ENCODE measurements at places on chromosomes 11 and 22.

GRCh38 chr22:49676783-49677494 is 150.7 kb downstream of the BRD1 start:
- DNase-seq: no peak

DNA sequence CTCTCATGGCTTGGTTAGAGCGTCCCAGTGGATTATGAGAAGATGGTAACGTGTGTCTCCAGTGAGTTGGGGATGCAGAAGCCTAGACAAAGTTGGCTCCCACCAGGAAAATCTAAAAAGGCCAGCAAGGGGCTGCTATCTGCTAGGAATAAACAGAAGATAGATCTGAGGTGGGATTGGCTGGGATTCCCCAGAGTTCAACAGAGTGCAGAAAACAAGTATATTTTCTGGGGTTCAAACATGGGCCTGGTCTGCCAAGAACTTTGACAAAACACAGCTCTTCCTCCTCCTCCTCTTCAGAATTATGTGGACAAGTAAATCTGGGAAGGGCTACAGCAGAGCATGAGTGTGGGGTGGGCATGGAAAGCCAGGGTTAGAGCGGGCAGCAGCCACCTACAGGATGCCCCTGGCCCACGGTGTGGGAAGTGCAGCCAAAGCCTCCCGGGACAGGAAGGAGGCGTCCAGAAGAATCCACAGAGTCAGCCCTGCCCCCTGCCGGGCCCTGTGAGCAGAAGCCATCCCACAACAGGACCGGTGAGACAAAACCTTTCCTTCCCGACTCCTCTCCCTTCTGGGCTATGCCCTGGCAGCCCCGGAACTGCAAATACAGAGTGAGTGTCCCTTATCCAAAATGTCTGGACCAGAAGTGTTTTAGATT is 67.1 kb downstream of the CD82 start:
- DNase-seq: no peak

DNA sequence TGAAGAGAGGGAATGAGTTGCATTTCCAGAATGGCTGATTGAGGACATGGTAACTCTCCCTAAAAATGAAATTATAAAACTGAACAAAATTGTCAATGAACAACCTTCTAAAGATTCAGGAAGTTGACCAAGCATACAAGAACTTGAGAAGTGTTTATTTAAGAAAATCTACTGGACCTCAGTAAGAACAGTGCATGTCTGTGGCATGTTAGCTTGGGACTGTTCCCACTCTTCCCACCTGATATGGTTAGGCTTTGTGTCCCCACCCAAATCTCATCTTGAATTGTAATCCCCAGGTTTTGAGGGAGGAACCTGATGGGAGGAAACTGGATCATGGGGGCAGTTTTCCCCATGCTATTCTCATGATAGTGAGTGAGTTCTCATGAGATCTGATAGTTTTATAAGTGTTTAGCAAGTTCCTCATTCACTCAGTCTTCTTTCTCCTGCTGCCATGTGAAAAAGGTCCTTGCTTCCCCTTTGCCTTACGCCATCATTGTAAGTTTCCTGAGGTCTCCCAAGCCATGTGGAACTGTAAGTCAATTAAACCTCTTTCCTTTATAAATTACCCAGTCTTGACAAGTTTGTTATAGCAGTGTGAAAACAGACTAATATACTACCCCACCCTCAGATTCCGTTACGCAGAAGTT is 15.4 kb downstream of the MS4A13 start:
- DNase-seq: no peak

DNA sequence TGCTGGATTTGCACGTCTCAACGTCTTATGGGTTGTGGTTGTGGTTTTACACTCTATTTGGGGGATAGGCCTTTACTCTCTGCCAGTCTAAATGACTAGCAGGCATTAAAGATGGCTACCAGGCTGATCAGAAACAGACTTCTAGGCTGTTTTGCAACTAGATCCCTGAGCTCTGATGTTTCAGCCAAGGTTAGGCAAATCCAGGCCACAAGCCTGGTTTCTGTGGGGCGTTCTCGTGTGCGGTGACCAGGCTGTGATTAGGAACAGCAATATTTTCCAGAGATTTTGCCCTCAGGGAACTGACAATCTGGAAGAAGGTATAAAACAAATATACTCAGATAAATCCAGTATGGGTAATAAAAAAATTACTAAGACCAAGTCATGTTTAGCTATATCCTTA is 502.4 kb downstream of the INSC start:
- no peak for DNase-seq

DNA sequence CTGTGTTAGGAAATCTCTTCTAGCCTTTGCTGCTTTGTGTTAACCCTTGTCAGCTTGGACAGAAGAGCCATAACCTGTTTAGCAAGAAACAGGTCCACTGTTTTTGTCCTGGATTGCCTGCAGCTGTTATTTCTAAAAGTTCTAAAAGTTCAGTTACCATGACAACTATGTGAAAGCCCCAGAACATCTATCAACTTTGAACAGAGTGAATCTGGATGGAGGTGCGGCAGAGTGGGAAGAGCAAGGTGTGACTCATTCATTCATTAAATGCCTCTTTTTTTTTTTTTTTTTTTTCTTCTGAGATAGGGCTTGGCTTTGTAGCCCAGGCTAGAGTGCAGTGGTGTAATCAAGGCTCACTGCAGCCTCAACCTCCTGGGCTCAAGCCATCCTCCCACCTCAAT is 50.5 kb downstream of the RBX1 start:
- DNase-seq: no peak

All from AG04449 (cell line).